Stimulated activated CD8-positive, alpha-beta memory T cell treated with anti-CD3 and anti-CD28 coated beads, Interleukin-4, amount 100 ng/mL, for 48 hours (primary cell): ENCODE measurements at places on chromosomes 12 and 14.

DNA sequence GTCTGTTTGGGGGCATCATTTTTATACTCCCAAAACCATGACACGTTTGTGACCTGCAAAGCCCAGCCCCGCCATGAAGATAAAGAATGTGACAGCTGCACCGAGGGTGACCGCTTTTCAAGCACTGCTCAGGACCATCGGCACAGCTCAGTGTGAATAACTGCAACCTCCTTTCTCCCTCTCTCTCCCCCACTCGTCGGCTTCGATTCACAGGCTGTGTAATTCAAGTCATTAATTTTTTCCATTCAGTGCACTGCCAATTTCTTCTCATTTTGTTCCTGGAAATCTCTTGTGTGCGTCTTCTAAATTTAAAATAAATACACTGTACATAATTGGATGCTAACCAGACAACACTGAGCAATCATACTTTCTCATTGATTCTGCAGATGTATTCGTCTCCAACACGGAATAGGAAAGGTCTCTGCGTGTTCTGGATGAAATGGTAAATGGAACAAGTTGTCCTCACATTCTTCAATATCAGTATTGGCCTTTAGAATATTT lies 260.8 kb downstream of the TTC8 start:
- DNase-seq, result no peak

- no peak for DNase-seq
Measured at GRCh38 chr14:74649673-74650072, 37.6 kb upstream of the LTBP2 start.

- no peak for DNase-seq
Measured at GRCh38 chr12:117563007-117563406, 201.6 kb upstream of the NOS1 start.

- no peak for DNase-seq
Measured at GRCh38 chr12:58923781-58924180, 3.5 kb upstream of the LRIG3 start.

GRCh38 chr12:19080918-19081317 lies 48.6 kb upstream of the PLEKHA5 start:
- DNase-seq, result no peak

- DNase-seq, result no peak
Measured at GRCh38 chr12:101439236-101439635, 31.7 kb upstream of the ARL1 start.

DNA sequence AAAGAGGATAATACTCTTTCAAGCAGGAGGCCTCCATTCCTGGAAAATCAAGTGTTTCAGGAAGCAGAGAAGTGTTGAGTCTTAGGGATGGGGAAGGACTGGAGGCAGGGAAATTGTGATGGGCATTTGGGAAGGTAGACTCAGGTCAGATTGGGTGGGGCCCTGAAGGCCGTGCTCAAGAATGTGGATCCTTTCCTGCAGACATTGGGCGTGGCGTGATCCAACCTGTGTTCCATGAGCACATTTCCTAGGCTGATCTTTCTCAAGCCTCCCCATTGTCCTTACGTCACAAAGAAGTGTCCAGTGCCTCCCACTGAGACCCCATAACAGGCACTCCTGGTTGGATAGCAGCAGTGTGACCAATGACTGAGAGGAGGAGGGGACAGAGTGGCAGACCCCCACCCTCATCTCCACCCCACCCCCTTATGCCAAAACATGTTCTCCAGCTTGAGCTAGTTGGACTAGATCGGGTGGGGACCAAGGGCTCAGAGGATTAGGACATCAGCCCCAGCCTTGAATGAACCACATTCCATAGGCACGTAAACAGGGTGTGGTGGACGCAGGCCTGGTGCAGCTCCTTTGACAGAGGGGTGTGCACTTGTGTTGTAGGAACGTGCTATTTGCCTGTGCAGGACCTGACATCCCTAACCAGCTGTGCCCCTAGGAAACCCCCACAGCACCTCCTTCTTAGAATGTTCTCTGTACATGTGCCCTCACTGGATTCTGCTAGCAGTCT lies 76.8 kb downstream of the TTC9 start:
- DNase-seq, result no peak

DNA sequence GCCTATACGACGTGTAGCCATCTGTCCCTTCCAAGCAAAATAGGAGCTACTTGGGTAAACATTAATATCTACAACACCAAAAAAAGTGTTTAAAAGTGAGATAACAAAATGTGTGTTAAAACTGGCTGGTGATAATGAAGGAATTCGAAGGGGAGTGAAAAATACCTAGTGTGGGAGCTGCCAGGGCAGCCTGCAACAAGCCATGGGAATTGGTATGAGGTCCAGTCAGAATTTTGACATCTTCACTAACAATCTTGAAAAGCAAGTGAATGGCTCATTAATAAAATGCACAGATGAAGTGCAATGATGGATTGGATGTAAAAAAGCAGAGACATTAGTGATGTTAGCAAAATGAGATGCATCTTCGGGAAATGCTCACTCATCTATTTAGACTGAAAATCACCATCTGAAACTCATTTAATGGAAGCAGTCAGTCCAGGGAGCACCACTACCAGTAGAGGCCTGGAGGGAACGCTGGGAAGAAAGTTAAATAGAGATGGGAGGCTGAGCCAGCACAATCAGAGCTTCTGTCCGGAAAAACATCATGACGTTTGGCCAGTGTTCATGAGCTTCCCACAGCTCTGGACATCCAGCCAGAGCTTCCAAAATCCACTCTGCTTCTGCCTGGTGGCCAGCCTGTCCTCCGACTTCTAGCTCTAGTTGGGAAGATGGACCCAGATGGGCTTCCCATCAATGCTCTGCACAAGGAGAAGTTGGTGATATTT lies 405.0 kb upstream of the TMTC1 start:
- DNase-seq, result no peak

DNA sequence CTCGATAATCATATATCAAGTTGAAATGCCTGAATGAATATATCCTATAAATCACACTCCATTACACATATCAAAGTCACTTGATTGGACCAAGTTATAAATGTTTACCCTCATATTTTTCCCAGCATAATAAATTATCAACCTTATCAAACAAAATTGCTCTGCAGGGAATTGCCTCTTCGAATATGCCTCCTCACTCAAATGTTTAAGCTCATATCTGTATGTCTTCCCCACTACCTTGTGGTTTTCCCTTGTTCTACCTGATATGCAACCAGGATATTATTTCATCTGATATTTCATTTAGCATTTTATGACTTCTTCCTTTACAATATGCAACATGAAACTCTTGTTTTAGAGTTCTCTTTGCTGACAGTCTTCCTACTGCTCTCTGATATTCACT lies 226.4 kb downstream of the RASSF9 start:
- DNase-seq, result no peak

DNA sequence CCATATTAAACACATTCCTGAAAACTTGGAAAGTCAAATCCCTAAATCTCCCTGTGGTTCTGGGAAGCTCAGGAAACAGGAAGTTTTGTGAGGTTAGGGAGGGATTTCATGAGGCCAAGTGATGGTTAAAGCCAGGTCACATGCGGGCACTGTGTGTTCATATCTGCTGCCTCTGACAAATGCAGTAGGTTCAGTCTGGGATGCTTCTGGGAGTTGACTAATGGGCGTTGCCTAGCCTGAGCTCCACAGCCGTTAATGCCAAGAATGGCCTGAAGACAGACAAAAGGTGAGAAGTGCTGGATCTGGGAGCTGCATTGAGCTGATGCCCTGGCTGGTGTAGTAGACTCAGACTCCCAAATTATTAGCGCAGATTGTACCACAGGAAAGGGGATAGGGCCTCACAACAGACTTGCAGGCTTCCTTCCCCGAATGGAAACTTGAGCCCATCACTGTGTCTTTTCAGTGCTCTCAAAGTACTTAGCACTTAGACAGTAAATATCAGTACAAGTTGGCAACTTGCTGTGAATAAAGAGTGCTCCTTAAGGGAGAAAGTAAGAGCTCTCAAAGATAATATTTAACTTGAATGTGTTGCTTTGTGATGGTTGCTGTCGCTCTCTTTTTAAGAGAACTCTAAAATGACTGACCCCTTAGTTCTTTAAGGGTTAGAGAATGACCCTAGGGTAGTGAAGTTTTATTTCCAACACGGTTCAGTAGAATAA lies 17.3 kb downstream of the GSG1 start:
- no peak for DNase-seq

GRCh38 chr14:94644102-94644535 lies 31.9 kb downstream of the SERPINA3 start:
- DNase-seq, result peak; percentile 5

- no peak for DNase-seq
Measured at GRCh38 chr12:84422340-84422739, 490.3 kb downstream of the SLC6A15 start.

DNA sequence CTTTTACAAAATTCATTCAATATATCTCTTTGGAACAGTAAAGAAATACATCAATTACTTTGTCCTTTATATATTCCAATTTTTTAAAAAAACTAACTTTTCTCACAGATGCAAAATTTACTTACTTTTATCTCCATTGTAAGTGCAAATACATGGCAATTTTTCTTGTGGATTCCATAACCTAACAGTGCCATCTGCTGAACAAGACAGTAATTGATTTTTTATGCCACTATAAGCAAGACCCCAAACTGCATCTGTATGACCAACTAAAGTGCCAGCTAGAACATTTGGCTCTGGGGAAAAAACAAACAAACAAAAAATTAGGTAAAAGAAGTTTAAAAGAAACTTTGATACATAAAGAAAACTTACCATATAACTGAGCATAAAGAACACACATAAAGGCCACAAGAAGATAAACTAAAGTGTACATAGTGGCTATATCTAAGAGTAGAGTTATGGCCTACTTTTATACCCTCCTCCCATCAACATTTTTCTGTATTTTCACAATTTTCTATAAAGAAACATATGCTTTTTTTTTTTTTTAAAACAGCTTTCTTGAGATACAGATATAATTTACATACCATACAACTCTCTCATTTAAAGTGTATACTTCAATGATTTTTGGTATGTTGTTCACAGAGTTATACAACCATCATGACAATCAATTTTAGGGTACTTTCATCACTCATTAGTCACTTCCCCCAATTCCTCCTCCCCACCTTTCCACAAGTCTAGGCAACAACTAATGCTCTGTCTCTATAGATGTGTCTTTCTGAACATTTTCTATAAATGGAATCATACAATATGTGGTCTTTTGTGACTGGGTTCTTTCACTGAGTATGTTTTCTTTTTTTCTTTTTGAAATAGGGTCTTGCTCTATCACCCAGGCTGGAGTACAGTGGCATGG lies 32.6 kb downstream of the COCH start:
- no peak for DNase-seq

- DNase-seq, result no peak
Measured at GRCh38 chr12:68109001-68109400, 50.5 kb downstream of the IFNG start.

GRCh38 chr12:23795494-23795893 lies 154.0 kb downstream of the SOX5 start:
- no peak for DNase-seq

- no peak for DNase-seq
Measured at GRCh38 chr12:57552835-57553313, 3.0 kb downstream of the KIF5A start.

DNA sequence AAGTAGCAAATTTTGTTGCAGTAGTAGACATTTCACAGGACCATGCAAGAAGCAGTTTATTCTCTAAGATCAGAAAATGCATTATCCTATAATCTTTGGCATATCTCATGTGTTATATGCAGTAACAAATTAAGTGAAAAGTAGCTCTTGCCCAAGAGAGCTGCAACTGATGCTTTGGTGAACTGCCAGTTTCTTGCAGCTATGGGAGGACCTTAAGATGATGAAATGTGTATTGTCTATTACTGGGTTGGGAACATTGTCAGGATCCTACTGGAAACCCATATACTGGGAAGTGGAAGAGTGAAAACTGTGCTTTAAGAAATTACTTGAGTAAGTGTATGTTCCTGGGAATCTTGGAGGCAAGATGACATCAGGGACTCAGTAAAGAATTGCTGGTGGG lies 238.8 kb downstream of the DACT1 start:
- no peak for DNase-seq

GRCh38 chr14:23354990-23355389 lies 2.3 kb upstream of the SLC22A17 start:
- DNase-seq, result no peak

DNA sequence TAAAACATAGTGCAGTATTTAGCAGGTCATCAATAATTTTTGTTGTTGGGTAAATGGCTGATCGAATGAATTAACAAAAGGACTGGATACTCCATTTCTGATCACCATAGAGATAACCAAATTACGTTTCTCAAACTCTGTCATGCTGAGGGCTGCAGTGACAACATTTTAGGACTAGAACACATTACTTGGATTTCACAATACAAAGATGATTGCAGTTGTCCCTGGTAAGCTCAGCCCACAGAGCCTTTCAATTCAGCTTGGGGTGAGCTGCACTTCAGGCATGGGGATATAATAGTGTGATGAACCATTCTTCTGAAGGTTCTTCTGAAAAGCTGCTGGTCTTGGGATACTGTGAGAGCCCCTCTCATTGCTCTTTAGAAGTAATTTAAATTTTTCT lies 74.3 kb downstream of the FAR2 start:
- DNase-seq, result no peak

DNA sequence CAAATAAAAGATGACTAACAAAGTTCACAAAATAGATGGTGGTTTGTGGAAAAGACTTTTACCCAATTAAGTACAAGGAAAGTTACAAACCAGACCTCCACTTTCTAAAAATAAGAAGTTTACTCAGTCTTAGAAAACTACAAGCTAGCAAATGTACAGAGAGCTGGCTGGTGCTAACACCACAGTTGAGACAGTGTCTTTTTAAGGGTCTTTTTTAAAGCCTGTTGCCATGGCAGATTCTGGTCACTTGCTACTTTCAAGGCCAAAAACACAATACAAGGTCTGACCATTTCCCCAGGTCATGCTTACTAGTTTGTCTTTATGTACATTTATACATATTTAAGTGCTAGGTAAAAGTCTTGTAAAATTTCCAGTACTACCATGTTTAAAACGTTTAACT lies 2.4 kb downstream of the BTG1 start:
- no peak for DNase-seq

GRCh38 chr12:116978791-116979508 lies 68.2 kb downstream of the FBXW8 start:
- no peak for DNase-seq

DNA sequence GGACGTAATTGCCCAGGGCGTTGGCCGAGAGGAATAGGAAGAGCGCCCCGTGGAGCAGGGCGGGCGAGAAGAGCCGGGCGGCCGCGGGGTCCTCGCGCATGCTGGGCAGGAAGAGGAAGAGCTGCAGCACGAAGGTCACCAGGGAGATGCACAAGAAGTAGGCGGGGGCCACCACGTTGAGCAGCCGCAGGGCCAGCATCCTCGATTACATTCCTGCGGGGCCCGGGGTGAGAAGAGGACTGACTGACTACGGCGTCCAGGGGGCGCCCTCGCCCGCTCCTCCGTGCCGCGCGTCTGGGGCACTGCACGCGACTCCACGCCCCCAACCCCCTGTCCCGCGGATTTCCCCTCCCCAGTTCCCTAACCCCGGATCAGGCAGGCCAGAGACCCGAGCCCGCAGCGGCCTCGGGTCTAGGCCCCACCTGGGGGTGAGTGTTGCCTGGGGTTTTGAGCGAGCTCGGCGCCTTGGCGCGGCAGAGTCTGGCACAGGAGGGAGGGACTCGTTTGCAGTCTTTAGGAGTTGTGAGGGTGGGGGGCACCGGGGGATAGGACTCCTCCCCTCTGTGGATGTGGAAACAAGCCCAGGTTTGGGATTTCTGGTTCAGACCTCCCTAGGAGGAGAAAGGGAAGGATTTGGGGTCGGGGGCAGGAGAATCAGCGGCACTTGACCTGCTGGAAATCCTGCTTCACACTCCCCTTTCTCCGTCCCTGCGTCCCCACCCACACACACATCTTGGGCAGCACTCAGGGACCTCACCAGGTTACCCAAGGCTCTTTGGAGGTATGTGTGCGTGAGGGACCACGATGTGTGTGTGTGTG lies 1.8 kb downstream of the ZDHHC22 start:
- peak; percentile 76 for DNase-seq

GRCh38 chr12:106063826-106064720 lies 74.7 kb downstream of the NUAK1 start:
- DNase-seq, result no peak
